NK-92 treated with Interleukin-12 subunit alpha and Interleukin-12 subunit beta, amount 100 ng/mL, for 24 hours (cell line): ENCODE measurements at places on chromosomes 12 and 14.

DNA sequence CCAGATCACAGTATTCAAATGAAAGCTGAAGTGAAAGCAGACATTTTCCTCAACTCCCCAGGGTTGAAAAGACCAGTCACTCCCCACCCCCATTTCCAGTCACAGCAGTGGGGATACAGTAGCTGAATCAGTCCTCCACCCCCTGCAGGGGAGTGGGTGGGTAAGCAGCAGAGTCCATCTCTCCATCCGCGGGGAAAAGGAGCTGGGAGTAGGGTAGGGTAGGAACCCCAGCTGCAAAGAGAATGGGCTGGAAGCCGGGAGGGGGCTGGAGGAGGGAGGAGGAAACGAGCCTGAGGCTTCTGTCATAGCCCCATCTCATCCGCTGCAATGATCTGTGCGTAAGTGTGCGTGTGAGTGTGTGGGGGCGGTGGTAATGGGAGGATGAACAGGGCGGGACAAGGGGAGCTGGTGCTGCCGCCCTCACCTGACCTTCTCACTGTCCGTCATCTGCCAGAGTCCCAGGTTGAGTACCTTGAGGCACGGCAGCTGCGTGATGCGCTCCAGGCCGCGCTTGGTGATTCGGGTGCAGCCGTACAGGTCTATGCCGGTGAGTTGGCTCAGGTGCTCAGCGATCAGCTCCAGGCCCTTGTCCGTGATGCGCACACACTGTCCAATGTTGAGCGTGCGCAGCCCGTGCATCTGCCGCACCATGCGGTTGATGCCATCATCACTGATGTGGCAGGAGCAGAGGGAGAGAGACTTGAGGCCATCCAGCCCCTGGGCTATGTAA, 1.8 kb downstream of the FBXL14 start:
- DNase-seq = no peak

GRCh38 chr12:109752117-109753053, 38.8 kb downstream of the FAM222A start:
- no peak for DNase-seq

DNA sequence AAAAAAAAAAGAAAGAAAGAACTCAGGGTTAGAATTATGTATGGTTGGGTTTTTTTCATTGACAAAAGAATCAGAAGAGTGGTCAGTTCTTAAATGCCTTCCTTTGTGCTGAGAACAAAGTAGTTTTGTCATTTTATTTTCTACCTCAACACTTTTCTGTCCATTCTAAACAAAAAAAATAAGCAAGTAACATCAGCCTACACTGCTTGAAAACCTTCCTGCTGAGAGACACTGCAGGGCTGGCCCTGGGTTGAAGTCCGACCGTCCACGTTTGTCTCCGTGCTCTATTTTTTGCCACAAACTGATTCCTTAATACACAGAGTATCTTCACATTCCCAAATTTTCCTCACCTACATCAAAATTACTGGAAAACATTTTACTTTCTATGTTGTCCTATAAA, 211.6 kb upstream of the PDZRN4 start:
- no peak for DNase-seq

- DNase-seq = no peak
Measured at GRCh38 chr12:91007531-91008290, 2.9 kb upstream of the EPYC start.

- no peak for DNase-seq
Measured at GRCh38 chr14:93953739-93954515, 22.4 kb downstream of the ASB2 start.

DNA sequence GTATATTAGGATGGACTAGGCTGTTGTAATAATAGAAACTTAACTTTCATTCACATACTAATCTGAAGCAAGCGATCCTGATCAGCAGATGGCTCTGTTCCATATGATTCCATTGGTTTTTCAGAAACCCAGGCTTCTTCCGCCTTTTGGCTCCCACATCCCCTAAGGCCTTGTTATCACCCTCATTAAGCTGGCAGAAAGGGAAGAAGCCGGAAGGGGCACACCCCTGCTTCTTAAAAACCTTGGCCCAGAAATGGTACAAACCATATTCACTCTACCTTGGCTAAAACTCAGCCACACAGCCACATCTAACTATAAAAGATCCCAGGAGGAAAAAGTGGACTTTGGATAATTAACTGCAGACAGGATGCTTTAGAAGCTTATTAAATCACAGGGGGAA, 329.2 kb downstream of the PCNX1 start:
- DNase-seq = no peak
